ENCODE measurements at places on chromosomes 13 and 19.

DNA sequence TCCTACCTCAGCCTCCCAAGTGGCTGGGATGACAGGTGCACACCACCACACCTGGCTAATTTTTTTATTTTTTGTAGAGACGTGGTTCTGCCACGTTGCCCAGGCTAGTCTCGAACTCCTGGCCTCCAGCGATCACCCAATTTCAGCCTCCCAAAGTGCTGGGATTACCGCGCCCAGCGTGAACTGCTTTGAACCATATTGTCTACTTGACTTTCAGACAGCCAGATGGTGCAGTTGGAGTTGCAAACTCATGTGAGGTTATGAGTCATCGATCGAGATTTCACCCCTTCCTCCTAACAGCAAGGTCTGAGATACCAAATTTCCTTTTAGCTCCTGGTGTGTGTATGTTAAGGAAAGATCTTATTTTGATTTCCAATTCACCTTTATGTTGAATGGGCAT lies 2.7 kb downstream of the SLC27A1 start:
- DNase-seq: peak; percentile 78

DNA sequence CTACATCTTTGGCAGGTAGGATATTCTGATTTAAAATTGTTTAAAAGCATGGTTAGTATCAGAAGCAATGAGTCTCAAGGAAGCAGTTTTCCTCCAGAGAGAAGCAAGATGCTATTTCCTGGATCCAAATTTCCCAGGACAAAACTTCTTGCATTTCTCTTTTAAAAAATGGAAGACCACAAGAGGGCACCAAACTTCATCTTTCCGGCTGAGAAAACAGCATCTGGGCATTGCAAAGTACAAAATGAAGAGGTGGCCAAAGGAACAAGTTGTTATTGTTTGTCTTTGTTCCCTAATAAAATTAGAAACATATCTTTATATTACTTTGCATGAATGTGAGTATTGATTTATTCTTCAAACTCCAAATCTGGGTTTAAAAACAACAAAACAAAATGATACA lies 60.0 kb upstream of the LRCH1 start:
- peak; percentile 62 for DNase-seq

DNA sequence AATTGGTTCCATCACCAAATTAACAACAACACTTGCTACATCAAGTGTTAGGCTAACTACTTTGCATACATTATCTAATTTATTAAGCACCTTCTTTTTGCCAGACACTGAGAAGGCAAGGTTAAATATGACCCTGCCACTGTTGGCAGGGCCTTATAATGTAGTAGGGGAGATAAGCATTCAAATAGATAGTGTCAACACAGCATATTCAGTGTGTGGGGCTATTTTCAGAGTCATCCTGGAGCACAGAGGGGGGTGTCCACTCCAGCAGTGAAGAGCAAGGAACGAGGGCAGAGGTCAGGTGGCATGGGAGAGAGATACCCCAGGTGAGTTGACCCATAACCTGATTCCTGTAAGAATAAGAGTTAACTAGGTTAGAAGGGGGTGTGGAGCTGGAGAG lies 121.6 kb downstream of the COG6 start:
- DNase-seq: no peak

GRCh38 chr13:111039735-111040134 lies 75.4 kb upstream of the ARHGEF7 start:
- no peak for DNase-seq

Data from HCEC 1CT (cell line).